ENCODE measurements at places on chromosomes 11 and 22.

DNA sequence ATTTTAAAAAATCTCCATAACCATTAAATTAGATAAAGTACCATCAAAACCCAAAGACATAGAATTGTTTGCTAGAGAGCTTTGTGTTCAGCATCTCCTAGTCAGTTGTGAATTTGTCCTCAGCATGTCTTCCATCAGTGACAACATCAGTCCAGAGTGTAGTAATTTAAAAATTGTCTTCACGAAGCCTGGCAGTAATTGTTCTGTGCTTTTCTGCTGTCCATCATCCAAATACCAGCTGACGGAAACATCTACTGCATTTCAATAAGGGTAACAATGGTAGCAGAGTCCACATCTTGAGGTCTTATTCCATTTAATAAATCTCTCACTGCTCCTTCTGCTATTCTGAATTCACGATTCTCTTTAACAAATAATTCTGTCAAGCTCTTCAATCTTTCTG lies 121.5 kb downstream of the ATXN10 start:
- DNase-seq: no peak

GRCh38 chr11:111663820-111664219 lies 61.6 kb downstream of the SIK2 start:
- no peak for DNase-seq

GRCh38 chr22:45202333-45203149 lies 38.2 kb downstream of the KIAA0930 start:
- DNase-seq: no peak

DNA sequence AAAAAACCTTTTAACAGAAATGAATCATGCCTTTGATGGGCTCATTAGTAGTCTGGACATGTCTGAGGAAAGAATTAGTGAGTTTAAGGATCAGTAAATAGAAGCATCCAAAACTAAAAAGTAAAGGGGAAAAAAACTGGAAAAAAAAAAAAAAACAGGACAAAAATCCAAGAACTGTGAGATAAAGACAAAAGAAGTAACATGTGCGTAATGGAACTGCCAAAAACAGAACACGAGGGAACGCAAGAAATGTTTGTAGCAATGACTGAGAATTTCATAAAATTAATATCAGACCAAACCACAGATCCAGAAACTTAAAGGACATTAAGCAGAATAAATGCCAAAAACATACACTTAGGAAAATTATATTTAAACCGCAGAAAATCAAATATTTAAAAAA lies 77.4 kb downstream of the MS4A13 start:
- DNase-seq: no peak

GRCh38 chr22:28983788-28984441 lies 77.7 kb downstream of the C22orf31 start:
- DNase-seq: no peak

DNA sequence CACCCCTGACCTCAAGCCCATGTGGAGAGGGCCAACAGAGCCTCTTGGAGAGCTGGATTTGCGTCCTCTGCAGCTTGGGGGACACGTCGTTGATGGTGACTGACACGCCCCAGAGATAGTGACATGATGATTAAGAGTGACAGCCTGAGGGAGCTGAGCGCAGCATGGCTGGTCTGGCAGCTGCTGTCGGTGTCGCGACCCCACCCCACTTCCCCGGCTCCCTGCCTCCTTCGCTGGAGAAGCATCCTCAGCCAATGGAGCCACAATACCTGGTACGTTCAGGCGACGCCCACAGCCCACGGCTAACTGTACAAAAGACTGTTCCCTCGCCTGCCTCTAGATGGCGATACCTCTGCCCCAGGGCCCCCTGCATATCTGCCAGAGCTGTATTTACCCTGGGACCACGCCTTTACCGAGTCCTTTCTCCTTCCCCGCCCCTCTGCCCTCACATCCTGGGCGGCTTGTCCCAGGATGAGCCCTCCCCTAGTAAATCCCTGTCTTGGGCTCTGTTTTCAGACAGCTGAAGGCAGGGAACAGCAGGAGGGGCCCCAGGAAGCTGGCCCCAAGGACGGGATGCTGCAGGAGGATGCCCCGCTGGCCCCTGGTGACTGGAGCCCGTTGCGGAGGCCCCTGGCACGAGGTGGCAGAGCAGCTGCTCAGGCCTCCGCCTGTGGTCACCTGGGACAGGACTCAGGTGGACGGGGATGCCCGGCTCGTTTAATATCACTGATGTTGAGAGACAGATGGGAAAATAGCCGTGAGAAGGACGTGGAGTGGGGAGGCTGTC lies 90.6 kb downstream of the RPS6KA4 start:
- peak; percentile 78 for DNase-seq

- DNase-seq: no peak
Measured at GRCh38 chr11:134882671-134883297, 470.7 kb upstream of the B3GAT1 start.

DNA sequence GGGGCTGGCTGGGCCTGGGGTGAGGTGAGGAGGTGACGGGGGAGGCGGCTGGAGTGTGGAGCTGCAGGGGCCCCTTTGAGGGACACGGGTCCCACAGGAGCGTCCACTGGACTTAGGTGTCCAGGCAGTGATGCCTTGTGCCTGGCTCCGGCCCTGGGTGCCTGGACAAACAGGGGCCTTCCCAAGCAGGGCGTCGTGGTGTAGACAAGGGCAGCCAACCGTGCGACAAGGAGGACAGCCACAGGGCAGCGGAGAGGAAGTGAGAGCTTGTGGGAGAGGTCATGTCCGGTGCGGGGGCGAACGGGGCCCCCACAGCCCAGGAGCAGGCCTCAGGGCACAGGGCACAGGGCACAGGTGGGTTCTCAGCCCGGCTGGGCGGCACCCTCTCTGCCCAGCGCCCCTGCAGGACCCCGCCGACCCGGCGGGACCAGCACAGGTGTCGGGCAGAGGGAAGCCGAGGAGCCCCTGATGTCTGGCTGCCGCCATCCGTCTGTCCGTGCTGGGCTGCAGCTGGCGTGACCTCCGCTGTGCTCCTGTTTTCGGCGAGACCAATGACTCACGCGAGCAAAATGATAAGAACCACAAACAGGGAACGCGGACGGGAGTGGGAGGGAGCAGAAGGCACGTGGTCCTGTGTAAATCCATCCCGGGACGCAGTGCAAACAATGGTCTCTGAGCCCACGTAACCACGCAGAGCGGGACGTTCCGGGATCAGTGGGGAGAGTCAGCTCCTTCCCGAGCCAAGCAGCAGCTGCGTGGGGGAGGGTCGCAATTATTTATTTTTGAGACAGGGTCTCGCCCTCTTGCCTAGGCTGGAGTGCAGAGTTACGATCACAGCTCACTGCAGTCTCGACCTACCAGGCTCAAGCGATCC lies 49.1 kb upstream of the A4GALT start:
- DNase-seq: no peak

- DNase-seq: no peak
Measured at GRCh38 chr22:33741025-33741424, 179.3 kb downstream of the LARGE1 start.

DNA sequence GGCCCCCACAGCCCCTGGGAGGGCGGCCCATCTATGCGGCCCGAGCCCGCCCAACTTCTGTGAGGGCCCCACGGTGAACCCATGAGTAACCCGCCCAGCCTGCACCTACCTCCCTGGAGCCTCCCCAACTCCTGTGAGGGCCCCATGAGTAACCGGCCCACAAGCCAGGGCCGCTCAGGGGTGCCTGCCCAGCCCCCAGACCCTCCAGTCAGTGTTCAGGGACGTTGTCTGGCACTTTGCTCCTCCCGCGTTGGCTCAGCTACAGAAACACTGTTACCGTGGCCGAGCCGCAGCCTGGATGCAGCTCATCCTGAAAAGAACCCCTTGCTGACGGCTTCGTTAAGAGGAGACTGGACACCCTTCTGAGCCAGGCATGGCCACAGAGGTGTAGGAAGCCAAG lies 179.6 kb downstream of the BRD1 start:
- DNase-seq: no peak

GRCh38 chr22:36873614-36874308 lies 13.0 kb downstream of the NCF4 start:
- DNase-seq: no peak

DNA sequence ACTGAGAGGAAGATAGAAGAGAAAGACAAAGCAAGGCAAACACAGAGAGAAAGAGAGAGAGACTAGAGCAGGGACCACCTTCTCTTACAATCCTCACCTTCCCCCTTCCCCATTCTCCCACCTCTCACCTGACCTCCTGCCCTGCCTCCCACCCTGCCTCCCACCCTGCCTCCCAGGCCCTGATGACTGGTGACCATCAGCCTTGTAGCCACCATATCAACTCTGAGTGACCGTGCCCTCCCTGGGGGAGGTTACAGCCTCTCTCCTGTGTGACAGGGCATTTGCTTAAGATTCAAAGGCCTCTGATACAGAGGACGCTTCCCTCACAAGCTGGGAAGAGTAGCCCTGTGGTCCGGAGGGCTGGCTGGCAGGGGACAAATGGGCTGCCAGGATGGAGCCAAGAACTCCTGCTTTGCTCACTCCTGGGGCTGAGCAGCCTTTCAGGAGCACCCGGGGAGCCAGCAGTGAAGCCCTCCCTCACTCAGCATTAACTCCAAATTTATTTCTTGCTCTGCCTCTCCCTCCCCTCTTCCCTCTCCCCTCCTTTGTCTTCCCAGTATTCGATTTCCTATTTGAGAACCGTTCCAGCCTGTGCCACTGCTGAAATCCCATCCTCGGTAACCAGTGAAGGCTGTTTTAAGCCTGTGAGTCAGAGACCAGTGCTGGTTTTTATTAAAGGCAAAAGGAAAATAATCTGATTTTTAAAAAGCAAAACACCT lies 125.2 kb upstream of the SYT13 start:
- no peak for DNase-seq

DNA sequence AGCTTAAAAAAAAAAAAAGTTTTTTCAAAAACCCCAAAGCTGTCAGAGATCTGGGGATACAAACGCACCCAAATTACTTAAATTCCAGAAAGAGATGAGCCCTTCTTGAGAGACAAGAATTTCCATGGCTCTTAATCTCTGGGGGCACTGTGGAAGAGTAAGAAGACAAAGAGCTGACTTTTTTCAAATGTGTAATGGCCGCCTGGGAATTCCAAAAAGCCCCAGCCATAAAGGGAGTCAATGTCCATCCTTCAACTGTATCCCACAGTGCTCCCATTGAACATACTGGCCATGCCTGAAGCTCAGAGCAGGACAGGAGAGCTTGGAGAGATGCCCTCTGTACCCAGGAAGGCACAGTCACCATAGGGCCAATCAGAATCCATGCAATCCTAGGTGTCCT lies 37.4 kb upstream of the ASPHD2 start:
- DNase-seq: no peak

DNA sequence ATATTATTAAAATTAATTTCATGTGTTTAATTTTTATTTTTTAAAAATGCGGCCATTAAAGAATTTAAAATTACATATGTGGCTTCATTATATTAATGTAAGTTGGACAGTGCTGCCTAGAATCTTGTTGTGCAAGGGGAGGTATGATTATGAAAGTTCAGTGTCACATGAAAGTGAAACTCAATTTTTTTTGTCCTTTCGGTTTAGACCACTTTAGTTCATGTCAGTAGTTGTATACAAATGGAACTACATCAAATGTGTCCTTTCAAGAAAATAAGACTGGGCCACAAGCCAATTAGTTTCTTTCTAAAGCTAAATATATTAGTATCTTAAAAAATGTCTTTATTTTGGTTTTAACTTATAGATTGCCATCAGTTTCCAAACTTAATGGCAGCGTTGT lies 35.7 kb downstream of the TBCEL start:
- DNase-seq: no peak

GRCh38 chr11:416051-416756 lies 1.4 kb upstream of the SIGIRR start:
- no peak for DNase-seq

DNA sequence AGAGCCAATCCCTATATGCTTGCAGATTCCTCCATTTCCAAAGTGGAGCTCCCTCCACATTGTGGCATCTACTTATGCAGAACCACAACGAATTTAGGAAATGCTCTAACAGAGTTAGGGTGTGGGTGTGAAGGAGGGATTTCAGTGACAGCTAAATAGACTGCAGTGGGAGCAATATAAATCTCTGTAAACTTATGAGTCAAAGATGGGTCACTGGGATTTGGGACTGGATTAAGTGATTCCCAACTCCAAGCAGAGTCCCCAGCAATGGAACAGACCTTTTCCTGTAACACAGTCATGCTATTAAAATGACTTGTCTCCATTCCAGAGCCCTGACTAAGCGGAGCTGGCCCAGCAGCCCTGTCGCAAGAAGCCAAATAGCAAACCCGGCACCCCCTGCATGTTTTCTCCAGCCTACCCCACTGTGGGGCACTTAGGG lies 36.6 kb downstream of the RPL27A start:
- DNase-seq: no peak

GRCh38 chr22:24001314-24001713 lies 3.9 kb downstream of the GSTT4 start:
- DNase-seq: no peak

GRCh38 chr11:75667831-75668450 lies 897 bp downstream of the MAP6 start:
- peak; percentile 86 for DNase-seq

DNA sequence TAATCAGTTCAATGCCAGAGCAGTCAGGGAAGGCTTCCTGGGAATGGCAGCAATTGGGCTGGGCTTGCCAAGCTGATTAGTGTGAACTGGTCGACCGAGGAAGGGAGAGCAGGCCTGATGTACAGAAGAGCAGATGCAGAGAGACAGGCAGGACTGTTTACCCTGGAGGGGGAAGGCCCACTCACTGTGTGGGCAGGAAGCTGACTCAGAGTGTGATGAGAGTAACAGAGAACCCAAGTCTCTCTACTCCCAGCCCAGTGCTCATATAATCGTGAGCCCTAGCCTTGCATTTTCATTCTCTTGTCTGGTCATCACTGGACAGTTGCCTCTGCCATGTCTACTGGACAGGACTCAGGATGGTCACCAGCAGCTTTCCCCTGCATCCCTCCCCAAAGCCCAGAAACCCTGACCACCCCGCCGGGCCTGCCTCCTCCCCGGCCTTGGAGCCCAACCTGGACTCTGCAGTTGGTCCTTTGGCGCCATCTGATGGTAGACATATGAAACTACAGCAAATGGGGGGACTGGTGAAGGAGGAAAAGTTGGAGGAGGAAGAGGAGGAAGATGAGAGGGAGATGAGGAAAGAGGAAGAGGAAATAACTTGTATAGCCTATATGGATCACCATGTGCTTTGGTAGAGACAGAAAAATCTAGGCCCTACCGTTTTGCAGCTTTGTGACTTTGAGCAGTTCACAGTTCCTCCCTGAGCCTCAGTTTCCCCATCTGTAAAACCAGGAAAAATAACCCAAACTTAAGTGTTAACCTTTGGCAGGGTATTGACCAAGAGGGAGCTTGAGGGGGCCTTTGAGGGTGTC lies 43.4 kb upstream of the PRDM11 start:
- DNase-seq: peak; percentile 22

GRCh38 chr11:13135385-13136271 lies 126.5 kb downstream of the RASSF10 start:
- no peak for DNase-seq

DNA sequence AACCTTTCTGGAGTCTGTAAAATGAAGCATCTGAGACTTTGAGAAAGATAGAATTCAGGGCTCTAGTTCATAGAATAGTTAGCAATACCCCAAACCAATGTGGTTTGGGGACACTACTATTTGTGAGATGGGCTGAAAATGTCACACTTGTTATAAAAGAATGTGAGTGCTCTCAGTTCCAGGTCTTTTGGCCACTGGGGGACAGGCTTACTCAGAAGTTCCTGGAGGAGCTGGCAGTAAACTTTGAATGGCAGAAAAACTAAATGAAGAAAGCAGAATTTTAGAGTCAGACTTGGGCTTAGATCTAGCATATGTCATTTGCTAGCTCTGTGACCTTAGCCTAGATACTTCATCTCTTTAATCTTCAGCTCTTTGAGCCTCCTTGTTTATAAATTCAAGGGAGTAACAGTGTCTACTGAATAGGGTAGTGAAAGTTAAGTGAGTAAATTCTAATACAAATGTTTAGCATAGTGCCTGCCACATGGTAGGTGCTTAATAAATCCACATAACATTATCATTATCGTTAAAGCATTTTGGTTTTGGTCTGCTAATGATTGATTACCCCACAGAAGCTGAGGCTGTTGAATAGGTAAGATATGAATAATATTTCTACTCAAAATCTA lies 3.7 kb downstream of the LYVE1 start:
- no peak for DNase-seq
